Renal pelvis (tissue), 12 donors: ENCODE measurements at places on chromosomes 3 and 15.
A peak's percentile ranks its signal among the peaks of the same experiment; 100 is the strongest.

GRCh38 chr3:98823791-98824190, 60.7 kb downstream of the ST3GAL6 start:
- DNase-seq = no peak

DNA sequence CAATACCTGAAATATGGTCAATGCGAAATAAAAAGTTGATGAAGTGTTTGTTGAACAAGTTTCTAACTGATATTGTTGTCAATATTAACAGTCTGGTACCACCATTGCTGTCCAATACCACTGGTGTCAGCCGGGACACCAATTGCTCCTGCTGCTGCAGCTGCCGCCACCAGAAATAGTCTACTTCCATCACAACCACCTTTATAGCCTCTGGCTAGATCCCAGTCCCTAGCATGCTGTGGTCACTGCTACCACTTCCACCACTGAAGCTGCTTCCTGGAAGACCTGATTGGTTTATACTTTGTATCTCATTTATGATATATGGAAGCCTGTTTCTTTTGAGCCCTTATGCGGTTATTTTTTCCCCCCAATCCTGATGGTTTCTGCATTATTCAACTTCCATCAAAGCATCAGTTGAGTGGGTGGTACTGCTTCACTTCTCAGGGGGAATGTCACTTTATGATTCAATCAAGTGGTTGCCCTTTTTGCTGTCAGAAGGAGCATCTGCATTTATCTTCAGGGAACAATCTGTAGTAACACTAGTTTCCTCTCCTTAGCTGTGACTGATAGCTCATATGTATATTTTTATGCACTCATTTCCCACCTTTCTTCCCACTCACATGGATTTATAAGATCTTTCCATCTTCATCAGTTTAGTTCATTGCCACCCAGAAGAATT, 11.7 kb downstream of the LNP1 start:
- DNase-seq = no peak

GRCh38 chr15:85646538-85647091, 148.1 kb downstream of the KLHL25 start:
- no peak for DNase-seq

GRCh38 chr15:99452728-99453636, 112.8 kb upstream of the MEF2A start:
- DNase-seq = no peak

- no peak for DNase-seq
These were observed 1.7 kb downstream of the IP6K2 start for GRCh38 chr3:48715174-48715800.

- no peak for DNase-seq
These were observed 264.0 kb upstream of the NSMCE3 start for GRCh38 chr15:29533647-29534046.

GRCh38 chr3:155012584-155012983, 67.5 kb upstream of the MME start:
- no peak for DNase-seq

- DNase-seq = no peak
These were observed 183.7 kb downstream of the FRMD5 start for GRCh38 chr15:44011238-44011854.

GRCh38 chr3:12992629-12993516, 80.4 kb downstream of the IQSEC1 start:
- no peak for DNase-seq

- no peak for DNase-seq
These were observed 70.7 kb downstream of the FAM43A start for GRCh38 chr3:194756460-194756779.

DNA sequence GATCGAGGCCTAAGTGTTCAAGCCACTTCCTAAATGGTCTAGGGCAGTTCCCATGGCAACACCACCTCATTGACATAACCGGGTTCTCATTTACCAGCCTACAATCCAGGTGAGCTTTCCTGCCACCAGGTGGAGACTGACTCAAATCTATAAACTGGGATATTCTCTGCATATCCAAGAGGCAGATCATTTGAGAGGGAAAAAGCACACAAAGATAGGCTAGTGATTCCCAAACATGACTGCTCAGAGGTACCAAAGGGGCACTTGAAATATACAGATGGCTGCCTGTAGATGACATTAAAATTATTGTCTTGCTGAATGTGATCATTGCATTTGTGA, 141.3 kb upstream of the PROK2 start:
- peak; percentile 49 for DNase-seq

GRCh38 chr3:152458376-152459117, 189.8 kb downstream of the MBNL1 start:
- no peak for DNase-seq

DNA sequence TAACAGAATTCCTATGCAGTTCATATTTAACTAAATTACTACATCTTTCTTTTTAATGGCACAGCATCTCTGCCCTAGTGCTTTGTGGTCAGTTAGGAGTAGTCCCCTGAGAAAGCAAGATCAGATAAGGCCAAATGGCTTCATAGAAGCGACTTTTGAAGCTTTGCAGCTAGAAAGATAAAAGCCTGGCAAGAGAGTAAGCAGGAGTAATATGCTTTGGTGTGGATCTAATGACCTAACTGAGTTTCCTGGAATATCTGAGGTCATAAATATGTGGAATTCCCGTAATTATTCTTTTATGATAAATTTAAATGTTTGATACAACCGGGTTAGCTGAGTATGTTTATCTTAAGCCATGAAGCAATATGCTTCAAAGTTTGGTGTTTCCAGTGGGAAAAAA, 374.9 kb upstream of the LRRC3B start:
- DNase-seq = no peak

GRCh38 chr15:96497951-96498350, 167.5 kb downstream of the NR2F2 start:
- no peak for DNase-seq

DNA sequence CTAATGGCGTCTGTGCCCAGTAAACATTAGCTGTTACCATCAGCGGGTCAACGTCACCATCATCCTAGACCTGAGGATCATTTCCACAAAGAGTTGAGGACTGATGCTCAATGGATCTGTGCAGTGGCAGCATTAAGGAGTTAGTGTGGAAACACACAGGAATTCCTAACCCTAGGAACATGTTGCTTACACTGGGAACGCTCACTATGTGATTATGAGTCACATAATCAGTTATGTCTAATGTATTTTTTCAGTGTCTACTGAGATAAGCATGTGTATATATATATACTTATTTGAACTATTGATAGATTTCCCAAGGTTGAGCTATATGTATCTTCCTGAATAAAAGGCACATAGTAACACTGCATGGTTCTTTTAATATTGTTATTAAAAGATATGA, 19.0 kb downstream of the ARNT2 start:
- DNase-seq = no peak

DNA sequence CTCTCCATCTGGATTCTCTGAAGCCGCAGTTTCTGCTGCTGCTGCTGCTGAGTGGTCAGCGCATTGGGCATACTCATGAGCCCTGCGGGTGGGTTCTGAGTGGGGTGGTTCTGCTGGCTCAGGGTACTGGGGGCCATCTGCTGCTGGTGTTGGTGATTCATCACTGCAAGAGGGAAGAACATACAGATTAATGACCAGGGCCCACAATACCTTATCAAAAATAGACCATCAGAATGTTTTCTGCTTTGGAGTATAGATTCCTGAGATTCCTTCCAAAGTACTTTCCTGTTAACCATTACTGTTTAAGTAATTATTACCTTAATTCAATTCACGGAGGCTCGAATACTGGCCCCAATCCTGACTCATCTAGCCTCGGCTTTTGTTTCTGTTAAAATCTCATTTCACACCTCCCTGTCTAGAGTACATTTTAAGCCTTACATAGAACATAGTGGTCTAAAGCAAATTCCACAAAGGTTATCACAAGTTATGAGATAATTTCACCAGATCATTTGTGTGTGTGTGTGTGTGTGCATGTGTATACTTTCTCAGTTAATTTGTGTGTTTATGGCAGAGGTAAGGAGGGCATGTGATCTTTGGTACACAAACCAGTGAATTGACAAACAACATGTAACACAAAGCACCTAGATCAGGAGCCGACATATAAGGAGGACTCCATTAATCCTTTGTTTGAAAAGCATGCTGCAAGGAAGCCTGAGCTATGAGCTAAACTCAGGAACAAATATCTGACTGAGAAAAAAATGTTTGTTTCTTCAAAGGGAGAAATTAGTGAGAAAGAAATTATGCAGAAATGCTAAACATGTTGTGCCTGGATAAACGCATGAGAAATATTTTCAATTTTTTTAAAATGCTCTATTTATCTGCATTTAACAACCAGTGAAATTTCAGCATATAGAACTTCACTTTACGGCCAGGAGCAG, 68.1 kb downstream of the TM4SF4 start:
- no peak for DNase-seq

GRCh38 chr15:67140078-67140833, 74.9 kb downstream of the SMAD3 start:
- no peak for DNase-seq

GRCh38 chr3:9198899-9199335, 50.5 kb downstream of the SRGAP3 start:
- no peak for DNase-seq

- DNase-seq = no peak
These were observed 120.4 kb downstream of the LPP start for GRCh38 chr3:188274249-188274915.

DNA sequence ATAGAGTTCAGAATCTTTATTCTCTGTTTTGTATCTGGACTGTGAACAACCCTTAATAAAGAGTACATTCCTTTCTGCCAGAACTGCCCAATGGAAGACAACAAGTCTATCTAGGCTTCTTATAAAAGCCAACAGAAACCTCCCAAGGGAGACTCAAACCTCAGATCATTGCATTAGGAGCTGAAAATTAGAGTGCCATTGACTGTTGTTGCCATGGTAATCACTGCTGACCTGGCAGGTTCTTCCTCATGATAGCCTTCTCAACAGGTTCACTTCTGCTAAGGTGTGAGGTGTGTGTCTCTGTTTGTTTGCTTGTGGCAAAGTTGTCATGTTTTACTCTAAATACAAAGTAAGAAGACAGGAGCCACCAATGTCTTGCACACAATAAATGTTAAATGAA, 79.2 kb downstream of the TMEM108 start:
- no peak for DNase-seq

DNA sequence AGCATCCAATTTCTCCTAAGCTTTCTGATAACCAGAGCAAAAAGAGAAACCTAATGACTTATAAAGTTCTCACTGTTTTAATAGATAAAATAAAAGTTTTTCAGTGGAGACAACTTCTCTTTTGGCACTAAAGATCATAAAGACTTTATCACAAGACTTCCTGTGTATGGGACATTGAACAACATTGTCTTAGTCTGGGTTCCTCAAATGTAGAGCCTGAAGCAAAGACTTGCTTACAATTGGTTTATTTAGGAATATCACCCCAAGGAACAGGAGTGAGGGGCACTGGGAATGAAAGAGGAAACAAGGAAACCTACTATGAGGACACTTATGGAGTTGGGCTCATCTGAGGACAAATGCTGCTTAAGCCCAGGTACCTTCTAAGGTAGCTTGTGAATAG, 127.4 kb downstream of the B3GALNT1 start:
- DNase-seq = no peak

GRCh38 chr3:194275721-194276120, 75.4 kb downstream of the CPN2 start:
- no peak for DNase-seq

GRCh38 chr15:39869858-39870515, 50.1 kb downstream of the GPR176 start:
- DNase-seq = peak; percentile 7

DNA sequence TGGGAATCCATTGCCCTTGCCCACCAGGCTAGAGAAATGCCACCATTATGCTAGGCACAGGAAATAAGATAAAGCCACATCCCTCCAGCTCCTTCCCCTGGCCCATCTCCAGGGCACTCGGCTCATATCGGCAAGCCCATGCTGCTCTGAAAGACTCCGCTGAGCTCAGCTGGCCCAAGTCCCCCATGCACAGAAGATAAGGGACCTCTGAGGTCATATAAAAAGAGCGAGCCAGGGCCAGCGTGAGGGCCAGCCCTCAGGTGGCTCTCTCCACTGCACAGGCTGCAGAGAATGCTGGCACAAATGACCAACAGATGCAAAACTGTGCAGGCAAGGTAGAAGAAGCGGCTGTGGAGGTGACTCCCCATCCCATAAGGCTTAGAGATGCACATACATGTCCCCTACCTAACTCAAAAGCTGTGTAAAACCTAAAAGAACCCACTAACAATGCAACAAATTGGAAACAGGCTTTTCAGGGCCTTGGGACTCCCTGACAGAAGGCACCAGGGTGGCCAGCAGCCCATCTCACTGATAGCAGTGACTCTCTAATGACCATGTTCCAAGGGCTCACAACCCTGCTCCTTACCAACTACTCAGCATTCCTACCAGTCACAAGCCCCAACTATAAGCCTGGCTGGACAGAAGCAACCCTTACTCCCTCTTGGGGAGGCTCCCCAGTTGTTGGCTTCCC, 3.0 kb downstream of the RAB6B start:
- no peak for DNase-seq

- DNase-seq = no peak
These were observed 31.7 kb downstream of the EDC3 start for GRCh38 chr15:74664028-74664616.

- no peak for DNase-seq
These were observed 102.0 kb upstream of the PLXNA1 start for GRCh38 chr3:126880901-126881300.

DNA sequence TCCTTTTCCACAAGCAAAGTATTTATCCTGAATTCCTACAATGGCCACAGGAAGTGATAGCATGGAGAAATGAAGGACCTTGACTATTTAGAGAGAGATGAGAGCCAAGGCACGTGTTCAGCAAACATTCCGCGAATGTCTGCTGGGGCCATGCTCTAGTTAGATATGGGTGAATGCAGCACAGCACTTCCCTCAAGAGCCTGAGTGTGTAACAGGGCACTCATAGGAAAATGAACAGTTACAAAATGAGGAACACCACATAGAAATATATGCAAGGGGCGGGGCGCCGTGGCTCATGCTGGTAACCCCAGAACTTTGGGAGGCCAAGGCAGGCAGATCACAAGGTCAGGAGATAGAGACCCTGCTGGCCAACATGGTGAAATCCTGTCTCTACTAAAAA, 406.9 kb downstream of the NR2F2 start:
- DNase-seq = no peak

GRCh38 chr3:161500068-161500796, 3.6 kb downstream of the OTOL1 start:
- DNase-seq = peak; percentile 49

DNA sequence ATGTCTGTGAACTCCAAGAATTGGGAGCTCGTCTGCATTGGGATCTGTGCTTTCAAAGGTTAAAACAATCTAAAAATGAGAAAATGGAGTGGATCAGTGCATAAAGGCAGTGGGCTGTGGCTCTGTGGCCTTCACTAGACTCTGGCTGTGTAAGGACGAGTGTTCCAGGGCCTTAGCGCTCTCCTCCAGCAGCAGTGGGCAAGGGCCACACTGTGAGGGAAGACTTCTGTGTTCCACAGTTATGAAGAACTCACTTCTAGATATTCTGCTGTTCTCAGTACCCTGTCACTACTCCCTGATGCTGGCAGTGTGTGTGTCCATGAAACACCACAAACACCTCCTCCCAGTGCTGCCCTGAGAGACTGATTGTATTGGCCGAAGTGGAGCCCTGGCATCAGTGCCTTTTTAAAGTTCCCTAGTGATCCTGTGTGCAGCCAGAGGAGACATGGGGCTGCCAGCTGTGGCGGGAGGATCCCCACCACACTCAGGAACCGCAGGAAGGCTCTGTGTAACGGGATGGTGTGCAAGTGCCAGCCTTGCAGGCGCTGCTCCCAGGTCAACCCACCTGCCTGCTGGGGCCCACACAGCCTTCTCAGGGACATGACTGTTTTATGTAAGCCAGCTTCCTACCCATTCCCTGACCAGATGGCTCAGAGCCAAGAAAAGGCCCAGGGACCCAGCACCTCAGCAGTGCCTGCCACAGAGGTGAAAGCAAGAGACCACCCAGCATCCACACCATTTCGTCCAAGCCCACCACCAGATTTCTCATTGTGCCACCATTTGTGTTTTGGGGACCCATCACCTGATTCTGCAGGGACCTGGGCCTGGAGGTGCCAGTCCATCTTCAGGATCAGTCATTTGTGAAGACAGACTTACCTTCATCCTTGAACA, 40.4 kb downstream of the ABTB1 start:
- DNase-seq = no peak
